ENCODE measurements at places on chromosomes 12 and 14.

DNA sequence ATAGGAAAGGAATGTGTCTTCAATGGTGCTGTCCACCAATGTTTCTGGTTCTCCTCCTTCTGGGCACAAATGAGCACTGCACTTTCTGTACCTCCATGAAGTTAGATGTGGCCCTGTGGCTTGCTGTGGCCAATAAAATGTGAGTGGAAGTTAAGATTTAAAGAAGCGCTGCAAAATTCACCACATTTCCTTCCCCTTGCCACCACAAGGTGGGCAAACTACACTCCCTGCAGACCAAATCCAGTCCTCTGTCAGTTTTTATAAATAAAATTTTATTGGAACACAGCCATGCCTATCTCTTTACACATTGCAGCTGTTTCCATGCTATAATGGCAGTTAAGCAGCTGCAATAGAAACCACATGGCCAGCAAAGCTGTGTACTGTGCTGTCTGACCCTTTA lies 141.4 kb upstream of the TMPO start:
- peak; percentile 15 for DNase-seq

DNA sequence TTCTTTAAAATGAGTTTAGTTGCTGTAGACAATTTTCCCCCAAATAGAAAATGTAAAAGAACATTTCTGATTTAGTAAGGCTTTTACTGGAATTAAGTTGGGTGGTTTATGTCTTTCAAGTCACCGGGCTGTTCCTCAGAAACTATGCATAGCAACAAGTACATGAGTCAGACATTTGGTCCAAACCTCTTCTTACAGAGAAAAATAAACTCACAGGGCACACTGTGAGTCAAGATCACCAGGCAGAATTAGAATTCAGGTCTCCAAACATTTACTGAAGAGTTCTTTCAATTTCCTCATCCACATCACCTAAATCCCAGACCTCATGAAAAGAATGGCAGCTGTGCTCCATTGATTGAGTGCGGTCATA lies 476.1 kb upstream of the SOX5 start:
- DNase-seq: no peak

DNA sequence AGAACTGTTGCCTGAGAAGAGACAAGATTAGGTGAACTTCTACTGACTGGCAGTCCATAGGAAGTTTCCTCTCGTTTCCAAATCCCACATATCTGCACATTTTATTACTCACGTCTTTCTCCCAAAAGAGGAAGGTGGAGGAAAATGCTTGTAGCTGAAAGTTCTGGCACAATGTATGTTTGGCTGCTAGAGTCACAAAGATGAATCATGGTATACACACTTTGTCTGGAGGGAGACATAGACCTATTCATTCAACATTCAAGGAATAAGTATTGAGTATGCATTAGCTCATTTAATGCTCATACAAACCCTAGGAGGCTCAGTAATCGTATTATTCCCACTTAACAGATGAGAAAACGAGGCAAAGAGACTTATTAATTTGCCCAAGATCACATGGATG lies 291.8 kb downstream of the FOXN3 start:
- DNase-seq: no peak

- no peak for DNase-seq
Observed at GRCh38 chr14:72305561-72305960, 373.3 kb downstream of the RGS6 start.

GRCh38 chr12:18296201-18296908 lies 35.0 kb downstream of the PIK3C2G start:
- DNase-seq: no peak

DNA sequence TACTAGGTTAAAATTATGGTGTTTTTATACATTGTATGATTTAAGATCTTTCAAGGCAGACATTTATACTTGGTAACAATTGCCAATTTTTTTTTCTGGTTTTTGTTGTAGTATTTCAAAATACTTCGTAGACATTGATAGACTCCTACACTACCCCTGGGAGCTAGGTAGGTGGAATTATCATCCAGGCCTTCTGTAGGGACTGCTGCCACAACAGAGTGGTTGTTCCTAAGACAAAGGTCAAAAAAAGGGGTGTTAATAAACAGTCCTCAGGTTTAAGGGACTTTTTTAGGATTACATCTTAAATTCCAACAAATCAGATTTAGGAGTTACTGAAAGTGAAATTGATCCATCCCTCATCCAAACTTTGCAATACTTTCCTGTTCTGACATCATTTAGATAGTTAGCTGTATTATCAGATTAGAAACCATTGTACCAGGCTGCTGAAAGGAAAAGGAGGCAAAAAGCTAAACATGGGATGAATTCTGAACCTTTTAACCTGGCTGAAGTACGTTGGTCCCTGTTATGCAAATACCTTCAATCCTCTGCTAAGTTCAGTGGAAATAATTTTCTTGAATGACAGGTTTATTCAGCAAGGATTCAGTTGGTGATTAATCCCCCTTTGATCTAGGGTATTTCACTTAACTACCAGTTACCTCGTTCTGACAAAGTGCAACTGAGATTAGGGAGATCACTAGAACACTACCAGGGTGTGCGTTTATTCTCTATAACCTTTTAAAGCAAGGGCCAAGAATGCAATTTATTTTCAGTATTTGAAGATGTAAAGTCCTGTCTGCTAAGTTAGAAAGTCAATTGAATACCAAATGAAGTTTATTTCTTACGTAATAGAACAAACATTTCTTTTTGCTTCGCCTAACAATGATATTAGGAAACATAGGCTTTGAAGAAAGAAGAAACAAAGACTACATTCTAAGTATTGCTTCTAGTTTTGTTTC lies 23.2 kb downstream of the AP5M1 start:
- DNase-seq: no peak

DNA sequence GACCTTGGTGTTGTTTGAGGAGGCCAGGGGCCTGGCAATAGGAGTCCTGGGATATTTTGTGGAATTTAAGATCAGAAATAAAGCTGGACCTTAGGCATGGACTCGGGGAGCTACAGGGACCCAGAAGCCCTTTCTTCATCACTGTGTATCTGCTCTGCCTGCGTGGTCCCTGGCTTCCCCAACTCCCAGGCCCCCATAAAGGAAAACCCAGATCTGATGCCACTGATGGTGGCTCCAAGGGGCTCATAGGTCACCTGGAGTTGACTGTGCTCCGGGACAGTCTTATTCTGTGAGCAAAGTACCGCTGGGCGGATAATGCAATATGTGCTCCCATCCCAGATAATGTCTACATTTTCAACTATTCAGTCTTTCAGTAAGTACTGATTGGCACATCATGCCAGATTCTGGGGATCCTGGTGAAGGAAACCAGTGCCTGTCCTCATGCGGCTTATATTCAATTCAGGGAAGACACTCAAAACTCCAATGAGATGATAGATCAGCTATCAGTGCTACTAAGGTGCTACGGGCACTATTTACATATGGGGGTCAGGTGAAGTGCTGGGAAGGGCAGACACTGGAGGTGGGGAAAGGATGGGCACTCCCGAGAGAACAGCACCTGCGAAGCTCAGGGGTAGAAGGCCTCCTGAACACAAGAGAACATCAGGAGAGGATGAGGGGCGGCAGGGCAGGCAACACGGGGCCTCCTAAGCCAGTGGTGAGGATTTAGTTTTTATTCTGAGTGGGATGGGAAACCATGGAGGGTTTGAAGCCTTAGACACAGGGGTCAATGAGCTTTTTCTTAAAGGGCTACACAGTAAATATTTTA lies 5.5 kb upstream of the SELPLG start:
- no peak for DNase-seq

GRCh38 chr12:8455727-8456360 lies at the start of gene CLEC6A:
CLEC6A (plus strand) TSS chr12:8455962; CDS start chr12:8456112, 150 bp downstream.
- no peak for DNase-seq

- no peak for DNase-seq
Observed at GRCh38 chr14:68459480-68460136, 333.3 kb downstream of the ZFP36L1 start.

DNA sequence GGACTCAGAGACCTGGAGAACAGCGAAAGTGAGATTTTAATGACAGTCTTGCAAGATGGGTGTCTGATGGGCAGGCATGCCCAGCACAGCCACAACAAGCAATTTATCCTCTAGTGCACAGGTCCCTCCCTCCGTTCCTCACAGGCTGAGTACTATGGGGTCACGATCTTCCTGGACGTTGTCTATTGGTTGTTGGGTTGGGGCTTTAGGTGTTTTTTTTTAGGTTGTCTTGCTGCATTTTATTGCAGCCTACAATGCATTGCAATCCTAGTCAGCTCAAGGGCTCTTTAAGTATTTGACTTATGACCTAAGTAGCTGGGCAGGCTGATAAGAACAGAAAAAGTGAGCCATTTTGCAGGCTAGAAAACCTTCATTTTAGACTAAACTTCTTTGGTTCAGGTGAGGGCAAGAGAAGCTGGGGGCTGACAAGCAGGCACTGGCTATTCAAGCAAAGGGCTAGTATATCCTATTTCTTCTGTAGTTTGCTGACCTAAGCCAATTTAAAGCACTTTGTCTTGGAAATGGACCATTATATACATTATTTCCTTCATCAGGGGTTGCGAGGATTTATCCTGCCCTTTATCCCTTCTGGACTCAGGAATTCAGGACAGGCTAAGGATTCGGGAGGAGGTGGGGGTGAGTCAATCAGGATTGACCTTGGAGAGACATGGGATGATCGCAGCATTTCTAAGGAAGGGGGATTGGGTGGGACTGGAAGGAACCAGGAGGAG lies 6.0 kb downstream of the KRT7 start:
- DNase-seq: no peak

DNA sequence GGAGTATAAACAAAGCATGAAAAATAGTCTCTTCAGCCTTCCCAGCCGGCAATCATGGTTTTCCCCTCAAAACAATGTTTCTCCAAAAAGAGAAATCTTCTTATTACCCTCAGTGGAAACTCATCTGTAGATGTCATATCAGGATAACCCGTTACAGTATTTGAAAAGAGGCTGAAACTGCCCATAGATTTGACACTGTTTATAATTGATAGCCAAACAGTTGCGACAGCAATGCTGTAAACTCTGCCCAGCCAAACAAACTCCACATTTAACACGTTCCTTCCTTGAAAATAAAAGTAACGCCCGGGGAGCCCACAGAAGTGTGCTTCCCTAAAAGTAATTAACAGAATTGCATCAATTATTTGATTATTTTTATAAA lies 201.3 kb upstream of the FOXN3 start:
- peak; percentile 66 for DNase-seq
